ENCODE measurements at places on chromosomes 3 and 15.
A peak's percentile ranks its signal among the peaks of the same experiment; 100 is the strongest.

DNA sequence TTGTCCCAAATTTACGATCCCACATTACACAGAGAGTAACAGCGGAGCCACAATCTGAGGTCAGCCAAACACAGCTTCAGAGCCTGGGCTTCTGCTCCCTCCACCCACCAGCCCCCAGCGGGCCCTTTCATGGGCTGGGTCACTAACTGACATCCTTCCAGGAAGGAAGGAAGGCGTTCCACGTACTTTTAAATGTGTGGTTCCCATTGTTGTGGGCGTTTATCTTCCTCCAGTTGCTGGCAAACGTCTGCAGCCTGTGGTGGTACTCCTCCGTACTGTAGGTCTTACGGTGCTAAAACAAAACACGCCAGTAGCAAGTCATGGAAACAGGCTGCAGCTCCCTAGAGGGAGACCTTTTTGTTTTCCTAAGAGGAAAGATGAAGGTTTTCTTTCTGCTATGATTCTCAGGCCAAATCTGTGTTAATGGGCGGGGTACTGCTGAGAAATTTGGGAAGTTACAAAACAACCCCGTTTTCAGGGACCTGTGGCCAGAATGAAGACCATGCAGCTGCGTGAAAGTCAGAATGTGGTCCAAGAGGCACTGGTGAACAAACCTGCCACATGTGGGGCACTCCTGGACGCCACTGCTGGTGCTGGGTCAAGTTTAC lies 7.6 kb downstream of the CTSH start:
- DNase-seq: no peak

GRCh38 chr3:187978433-187979011 lies 175.4 kb upstream of the LPP start:
- no peak for DNase-seq

DNA sequence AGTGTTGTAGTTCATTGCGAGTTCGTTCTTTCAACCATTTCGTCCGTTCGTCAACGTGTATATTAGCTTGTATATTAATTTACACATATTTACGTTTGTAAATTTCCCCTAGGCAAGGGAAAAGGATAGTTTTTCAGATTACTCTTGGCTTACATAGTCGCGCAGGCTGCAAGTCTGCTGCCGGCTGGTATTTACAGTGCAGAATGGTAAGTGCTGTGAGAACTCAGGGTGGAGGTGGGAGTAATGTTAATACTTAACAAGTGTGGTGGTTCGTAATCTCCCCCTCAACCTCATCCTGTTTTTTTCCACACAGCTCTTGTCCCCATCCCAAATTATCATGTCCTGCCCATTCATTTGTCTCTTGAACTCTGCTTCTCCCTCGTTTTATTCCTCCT lies 766 bp downstream of the FAM98B start:
- peak; percentile 12 for DNase-seq

GRCh38 chr3:172856795-172857742 lies 106.5 kb downstream of the ECT2 start:
- no peak for DNase-seq

GRCh38 chr15:48777645-48778330 lies 33.1 kb downstream of the CEP152 start:
- DNase-seq: no peak
